HL-60 (cell line): ENCODE measurements at places on chromosomes 16 and 17.

GRCh38 chr16:85296859-85297660 is 184.8 kb upstream of the CIBAR2 start:
- DNase-seq: no peak

GRCh38 chr17:49437696-49438435 is 23.2 kb upstream of the PHB1 start:
- DNase-seq: no peak

DNA sequence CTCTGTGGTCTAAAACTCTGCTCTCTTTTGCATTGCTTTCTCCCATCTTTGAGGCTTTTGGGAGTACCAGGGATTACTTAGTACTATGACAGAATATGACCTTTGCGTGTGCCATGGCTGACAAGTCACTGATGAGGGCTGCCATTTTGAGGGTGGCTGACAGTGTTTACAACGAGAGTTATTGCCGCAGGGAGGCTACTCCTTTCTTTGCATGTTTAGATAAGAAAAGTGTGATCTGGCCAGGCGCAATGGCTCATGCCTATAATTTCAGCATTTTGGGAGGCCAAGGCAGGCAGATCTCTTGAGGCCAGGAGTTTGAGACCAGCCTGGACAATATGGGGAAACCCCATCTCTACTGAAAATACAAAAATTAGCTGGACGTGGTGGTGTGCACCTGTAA is 77.5 kb downstream of the GSG1L start:
- no peak for DNase-seq

- no peak for DNase-seq
These were observed 5.9 kb downstream of the CORO7 start for GRCh38 chr16:4410335-4411075.

- no peak for DNase-seq
These were observed 7.7 kb upstream of the SLC22A31 start for GRCh38 chr16:89207993-89208392.
